ENCODE measurements at places on chromosomes 3 and 15.

DNA sequence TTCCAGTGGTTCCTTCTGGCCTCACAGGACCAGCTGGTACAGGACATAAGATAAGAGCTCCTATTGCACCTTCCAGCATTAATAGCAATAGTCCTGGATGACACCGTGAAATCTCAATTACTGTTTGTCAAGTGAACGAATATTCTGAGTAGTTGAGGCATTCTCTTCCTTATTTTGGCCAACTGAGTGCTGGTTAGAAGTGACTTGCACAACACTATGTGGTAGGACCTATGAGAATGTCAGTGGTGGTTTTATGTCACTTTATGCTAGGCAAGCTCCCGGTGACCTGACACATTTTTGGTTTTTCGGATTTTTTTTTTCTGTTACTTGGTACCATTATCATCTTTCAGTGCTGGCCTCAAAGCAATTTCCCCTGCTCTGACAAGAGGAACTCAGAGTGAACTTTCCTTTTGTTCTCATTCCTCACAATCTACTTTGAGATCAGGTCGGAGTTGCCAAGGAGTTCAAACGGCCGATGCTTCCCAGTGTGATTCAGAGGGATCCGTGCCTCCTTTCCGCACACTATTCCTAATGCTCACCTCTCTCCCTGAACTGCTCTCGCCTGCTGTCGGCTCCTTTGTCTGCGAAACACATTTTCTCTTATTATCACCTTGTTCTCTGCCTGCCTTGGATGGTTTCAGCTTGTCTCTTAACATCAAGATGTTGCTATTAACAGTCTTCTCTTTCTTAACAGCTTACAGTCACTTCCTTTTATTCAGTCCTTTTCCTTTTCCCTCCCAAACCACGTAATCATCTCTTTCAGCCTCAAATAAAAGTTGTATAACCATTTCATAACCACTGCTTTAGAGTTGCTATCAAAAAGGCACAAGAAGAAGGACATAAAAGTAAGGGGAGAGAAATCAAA is 35.8 kb downstream of the QTRT2 start:
- peak; percentile 49 for DNase-seq

DNA sequence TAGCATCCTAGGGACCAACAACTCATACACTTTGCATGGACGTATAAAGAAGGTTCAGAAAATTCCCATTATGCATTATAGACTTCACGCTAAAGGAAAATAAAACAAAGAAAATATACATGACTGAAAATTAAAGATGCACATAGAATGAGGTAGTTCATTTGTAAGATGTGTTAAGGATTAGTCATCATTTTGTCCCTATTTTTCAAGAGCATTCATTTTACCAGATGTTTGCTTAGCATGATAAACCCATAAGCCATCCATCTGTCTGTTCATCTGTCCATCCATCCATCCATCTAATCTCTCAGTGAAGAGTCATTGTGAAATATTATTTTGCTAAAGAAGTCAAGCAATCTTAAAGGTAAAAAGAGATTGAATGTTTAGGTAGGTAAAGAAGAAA is 80.3 kb downstream of the TFG start:
- DNase-seq = no peak

GRCh38 chr3:51720292-51721061 is 13.6 kb downstream of the GRM2 start:
- no peak for DNase-seq

DNA sequence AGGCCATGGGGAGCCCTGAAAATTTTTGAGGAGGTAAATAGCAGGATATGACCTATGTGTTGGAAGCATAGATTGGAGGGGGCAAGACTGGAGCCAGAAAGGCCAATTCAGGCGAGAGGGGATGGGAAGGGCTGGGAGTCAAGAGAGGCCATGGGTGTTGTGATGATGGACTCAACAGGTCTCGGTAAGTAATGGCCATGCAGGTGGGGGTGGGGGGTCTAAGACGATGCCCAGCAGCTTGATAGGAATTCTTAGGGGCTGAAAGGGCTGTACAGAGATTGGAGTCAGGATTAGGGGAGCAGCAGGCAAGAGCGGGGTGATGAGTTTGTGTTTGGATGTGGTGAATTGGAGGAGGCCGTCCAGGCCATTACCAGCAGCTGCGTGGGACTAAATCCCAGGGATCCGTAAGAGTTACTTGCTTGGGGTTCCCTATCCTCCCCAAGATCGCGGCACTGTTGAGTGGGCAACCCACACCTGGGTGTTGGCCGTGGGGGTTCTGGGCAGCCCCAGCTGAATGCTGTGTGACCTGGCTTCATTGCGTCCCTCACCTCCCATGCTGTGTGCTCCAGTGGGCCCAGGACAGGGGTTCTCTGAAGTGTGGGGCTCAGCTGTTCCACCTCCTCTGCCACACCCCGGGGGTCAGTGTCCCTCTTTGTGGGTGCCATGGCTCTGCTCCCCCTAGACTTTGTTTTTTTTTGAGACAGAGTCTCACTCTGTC is 41.8 kb upstream of the CHRNB4 start:
- DNase-seq = no peak

GRCh38 chr3:158531334-158531733 is 39.7 kb upstream of the MLF1 start:
- DNase-seq = no peak

GRCh38 chr3:57977818-57978235 is 30.4 kb upstream of the FLNB start:
- no peak for DNase-seq

DNA sequence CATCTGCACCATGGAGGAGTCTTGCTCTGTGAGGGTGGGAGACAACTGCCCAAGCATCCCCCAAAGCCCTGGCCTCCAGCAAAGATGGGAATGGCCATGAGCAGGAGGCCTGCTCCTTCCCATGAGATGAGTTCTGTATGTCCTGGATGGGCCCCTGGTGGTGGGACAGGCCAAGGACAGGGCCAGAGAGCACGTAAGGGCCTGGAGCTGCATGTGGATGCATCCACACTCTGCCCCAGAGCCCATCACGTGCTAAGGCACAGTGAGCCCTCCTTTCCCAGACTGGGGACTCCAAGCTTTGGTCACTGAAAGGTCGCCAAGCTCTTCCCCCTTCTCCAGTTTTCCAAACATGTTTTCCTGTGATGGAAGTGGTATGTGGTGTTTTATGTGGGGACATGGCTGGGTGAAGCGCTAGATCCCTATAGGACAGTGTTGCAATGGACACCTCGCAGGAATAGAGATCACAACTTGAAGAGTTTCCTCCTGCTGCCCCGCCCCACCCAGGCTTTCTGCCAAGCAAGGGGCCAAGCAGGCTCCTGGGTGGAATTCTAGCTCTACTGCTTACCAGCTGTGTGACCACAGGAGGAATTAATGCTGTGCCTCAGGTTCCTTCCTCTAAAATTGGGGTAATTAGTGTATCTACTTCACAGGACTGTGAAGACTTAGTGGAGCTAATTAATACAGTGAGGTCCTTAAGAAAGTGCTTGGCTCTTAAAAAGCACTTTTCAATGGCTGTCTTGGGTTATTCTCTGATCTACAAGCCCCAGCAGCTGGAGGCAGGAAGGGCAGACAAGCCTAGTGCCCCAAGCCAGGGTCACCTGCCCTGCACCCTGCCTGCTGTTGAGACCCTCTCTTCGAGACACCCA is 106.4 kb upstream of the RPL32 start:
- DNase-seq = no peak

GRCh38 chr15:73024168-73024567 is 28.1 kb upstream of the NEO1 start:
- DNase-seq = no peak

GRCh38 chr15:78944202-78944625 is 632 bp downstream of the CTSH start:
- no peak for DNase-seq

- DNase-seq = no peak
Observed at GRCh38 chr3:13378155-13378554, 42.0 kb downstream of the NUP210 start.

DNA sequence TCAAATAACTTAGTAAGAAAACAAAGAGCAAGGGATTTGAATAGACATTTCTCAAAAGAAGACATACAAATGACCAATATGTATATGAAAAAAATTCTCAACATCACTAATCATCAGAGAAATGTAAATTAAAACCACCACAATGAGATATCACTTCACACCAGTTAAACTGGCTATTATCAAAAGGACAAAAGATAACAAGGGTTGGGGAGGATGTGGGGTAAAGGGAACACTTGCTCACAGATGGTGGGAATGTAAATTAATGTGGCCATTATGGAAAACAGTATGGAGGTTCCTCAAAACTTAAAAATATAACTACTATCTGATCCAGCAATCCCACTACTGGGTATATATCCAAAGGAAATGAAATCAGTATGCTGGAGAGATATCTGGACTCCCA is 46.0 kb upstream of the RYK start:
- DNase-seq = no peak

- no peak for DNase-seq
Observed at GRCh38 chr3:14451844-14452739, 49.7 kb downstream of the SLC6A6 start.

- DNase-seq = no peak
Observed at GRCh38 chr3:112635674-112636073, 5.3 kb downstream of the CCDC80 start.

- DNase-seq = no peak
Observed at GRCh38 chr3:73314151-73314951, 252.9 kb downstream of the EBLN2 start.

DNA sequence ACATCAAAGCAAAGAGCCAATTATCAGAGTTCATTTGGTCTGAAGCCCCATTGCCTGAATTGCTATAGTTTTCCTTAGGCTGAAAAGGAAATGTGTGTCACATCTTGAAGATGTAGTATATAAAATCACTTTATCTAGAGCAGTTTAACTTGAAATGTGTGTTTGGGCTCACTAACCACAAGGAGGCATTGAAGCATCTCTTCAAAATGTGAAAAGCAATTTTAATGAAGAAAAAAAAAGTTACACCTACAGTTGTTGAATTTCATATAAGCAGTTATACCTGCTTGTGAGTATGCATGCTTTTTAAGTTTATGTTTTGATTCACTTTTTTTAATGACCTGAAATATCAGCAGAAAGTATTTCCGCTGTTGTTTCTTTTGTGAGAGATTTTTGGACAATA is 129.3 kb downstream of the IQCH start:
- DNase-seq = no peak

- DNase-seq = no peak
Observed at GRCh38 chr3:120416868-120417267, 33.9 kb downstream of the FSTL1 start.

DNA sequence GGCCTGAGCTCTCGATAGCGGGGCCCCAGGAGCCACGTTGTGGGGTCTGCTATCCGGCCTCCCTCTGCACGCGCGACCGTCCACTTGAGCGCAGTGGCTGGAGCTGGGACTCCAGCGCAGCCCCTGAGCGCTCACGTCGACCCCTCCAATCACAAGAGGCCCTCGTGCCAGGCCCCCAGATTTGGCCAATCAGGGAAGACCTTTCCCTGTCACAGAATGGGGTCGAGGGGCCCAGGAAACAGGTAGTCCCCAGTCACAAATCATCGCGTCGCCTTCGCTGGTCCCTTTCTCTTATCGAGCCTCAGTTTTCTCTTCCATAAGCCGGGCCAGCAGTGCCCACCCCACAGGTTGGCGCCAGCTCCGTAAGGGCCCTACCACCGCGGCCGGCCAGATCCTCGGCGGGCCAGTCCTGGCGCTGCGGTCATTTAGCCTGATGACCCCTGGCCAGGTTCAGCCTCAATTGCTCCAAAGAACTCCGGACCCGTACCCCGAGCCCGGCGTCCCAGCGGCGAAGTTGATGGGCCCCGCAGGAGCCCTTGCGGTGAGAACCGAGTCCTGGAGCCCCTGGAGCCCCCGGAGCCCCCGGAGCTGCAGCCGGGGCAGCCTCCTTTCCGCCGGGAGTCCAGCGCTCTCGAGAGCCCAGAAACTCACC is 435 bp downstream of the ALDH1L1 start:
- DNase-seq = no peak

DNA sequence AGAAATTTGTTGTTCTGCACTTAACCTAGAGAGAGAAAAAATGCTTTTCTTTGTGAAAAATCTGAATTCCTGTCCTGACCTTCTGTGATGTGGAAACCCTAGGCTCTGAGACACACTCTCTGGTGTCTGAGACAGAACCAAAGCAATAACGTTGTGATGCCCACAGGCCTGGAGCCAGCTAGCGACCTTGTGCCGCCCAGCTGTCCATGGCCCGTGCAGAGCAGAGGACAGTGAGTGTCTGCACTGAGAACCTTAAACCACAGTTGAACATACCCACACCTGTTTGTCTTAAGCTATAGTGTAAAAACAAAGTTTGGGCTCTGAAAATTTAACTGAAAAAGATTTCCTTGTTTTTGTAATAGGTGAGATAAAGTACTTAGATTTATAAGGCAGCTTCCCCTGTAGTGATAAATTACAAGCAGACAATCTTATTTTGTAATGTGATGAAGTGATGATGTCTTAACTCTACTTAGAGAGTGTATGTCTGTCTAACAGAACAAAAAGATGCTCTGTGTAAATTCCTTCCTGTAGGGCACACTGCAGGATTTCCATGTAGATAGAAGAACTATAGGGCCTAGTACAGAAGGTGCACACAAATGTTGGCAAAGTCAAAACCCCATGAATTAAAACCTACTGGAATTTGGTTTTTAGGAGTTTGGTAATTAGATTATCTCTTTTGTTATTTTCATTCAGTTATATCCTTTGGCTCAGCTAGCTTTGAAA is 62.7 kb downstream of the SNRK start:
- DNase-seq = no peak

DNA sequence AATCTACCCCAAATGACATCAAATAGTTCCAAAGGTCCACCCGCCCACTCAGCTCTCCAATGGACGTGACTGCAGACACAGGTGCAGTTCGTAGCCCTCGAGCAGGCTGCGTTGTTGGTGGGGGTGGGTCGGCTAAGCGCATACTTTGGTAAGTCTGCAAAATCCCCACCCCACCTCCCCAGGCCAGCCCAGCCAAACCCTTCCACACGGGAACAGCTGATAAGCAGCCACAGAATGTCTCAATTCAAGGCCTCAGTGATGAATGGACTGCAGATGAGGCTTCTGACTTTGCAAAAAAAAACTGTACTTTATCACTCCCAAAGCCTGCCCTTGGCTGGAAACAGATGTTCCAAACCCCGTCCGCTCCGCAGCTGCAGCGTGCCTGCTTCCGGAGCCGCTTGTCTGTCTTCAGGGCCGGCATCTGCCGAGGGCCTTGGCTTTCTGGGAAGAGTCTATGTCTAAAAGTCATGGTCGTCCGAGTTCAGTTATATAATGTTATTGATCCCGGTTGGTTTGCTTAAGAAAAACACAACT is 38.2 kb downstream of the PCSK6 start:
- peak; percentile 38 for DNase-seq
